Activated T-cell treated with anti-CD3 and anti-CD28 coated beads, Interleukin-2, amount 50 U/mL, for 72 hours (primary cell): ENCODE measurements at places on chromosomes 13 and 19.

DNA sequence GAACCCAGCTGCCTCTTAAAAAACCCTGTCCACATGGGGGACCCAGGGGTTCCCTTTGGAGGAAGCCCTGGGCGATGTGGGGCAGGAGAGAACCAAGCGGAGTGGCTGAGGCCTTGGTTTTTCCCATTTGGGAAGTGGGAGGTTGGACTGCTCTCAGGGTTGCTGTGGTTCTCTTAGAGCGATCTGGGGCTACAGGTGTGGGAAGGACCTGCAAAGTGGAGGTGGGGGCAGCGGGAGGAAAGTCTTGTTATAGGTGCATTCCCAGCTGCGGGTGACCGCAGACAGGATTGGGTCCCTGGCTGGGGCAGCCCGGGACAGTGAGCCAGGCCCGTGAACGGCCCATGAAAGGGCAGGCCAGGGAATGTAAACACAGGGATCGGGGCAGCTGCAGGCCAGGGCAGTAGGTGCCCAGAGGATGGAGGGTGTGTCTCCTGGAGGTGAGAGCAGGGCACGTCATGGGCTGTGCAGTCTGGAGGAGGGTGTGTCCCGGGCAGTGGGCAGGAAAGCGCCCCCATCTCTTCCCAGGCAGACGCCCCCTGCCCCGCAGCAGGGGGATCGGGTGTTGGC lies 814 bp downstream of the SLC25A23 start:
- no peak for DNase-seq

- peak; percentile 6 for DNase-seq
Measured at GRCh38 chr13:111115965-111116521, 933 bp downstream of the ARHGEF7 start.

GRCh38 chr19:51593138-51593890 lies 22.2 kb downstream of the ZNF175 start:
- DNase-seq = no peak

DNA sequence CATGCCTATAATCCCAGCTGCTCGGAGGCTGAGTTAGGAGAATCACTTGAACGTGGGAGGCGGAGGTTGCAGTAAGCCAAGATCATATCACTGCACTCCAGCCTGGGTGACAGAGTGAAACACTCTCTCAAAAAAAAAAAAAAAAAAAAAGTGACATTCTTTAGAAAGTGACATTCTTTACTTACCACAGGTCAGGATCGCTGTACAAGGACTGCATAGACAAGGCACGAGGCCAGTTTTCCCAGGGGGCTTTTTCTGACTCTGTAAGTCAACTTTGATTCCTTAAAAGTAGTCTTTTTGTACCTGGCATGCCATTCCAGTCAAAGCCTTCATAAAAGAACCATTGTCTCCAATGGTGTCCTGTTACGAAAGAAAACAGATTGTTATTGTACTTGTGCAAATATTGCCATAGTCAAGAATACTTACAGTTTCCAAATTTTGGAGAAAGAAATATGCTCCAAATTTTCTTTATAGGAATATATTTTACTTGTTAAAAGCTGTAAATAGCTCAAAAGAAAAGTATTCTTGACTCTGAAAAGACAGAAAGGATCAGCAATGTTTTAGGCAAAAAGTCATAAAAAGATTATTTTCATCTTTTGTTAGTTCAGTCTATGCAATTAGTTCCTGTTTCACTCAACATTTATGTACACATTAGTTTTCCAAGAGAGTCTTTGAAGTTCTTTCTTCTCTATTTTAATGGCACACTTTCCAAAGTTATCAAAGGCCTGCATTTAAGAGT lies 39.3 kb downstream of the CEACAM1 start:
- no peak for DNase-seq

GRCh38 chr13:30017880-30018279 lies 167.5 kb upstream of the UBL3 start:
- no peak for DNase-seq

- DNase-seq = no peak
Measured at GRCh38 chr13:51271528-51272085, 49.4 kb downstream of the FAM124A start.

DNA sequence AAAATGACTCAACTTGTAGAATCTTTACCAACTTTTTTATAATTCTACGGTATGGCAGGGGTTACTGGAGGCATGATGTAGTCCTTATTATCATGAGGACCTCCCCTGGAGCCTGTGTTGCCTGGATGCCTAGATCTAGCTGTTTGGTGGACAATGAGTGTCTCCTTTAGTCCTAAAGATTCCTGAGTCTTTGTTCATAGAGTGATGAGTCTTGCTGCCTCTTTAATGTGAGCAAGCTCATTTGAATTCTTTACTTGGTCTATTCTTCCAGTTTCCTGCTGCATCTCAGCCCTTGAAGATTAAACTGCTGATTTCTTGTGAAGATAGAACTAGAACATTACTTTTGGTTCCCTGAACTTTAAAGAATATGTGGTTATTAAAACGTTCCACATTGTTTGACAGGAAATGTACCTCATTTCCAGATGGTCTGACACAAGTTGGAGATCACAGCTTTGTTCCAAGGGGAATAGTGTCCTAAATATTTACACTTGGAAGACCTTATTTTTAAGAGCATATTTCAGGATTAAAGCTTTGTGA lies 51.9 kb downstream of the SLAIN1 start:
- no peak for DNase-seq

- DNase-seq = no peak
Measured at GRCh38 chr19:16702123-16702522, 17.5 kb upstream of the NWD1 start.

- DNase-seq = no peak
Measured at GRCh38 chr13:50306156-50306555, 290.9 kb downstream of the KCNRG start.

GRCh38 chr19:6261883-6262282 lies 17.9 kb downstream of the MLLT1 start:
- no peak for DNase-seq

- DNase-seq = peak; percentile 79
Measured at GRCh38 chr19:15331419-15332310, 674 bp downstream of the BRD4 start.

GRCh38 chr19:3808420-3809143 lies 22.4 kb upstream of the MATK start:
- no peak for DNase-seq

- peak; percentile 75 for DNase-seq
Measured at GRCh38 chr19:34171539-34171876, 796 bp upstream of the LSM14A start.

GRCh38 chr19:9043524-9043923 lies 33.3 kb upstream of the MUC16 start:
- no peak for DNase-seq

GRCh38 chr13:100815476-100816046 lies 141.0 kb upstream of the TMTC4 start:
- no peak for DNase-seq

DNA sequence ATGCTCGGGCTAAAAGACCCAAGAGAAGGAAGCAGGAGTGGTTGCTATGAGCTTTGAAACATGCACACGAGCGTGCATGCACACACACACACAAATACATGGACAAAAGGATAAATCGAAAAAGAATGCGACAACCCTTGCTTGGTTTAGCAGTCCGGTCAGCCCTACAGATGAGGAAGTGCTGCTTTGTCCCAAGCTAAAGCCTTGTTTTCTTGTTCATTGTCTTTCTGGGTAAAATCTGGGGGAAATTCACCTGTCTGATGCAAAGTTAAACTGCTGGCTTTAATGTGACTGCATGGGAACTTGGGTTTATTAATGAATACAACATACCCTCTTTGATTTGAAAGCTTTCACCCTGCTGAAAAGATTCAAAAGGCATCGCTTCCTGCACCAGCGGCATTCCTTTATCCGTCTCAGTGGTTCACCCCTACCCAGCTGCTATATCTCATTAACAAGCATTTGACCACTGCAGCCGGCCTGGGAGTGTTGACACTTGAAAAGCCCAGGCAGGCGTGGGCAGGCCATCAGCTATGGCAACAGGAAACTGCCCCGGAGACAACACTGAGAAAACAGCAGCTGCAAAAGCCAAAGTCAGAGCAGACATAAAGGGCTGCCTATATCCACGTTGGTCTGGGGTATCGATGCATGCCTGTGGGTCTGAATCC lies 301.7 kb downstream of the NDFIP2 start:
- no peak for DNase-seq

- DNase-seq = peak; percentile 4
Measured at GRCh38 chr19:16661480-16662034, 618 bp downstream of the TMEM38A start.

GRCh38 chr13:66659286-66659685 lies 570.9 kb downstream of the PCDH9 start:
- DNase-seq = no peak

DNA sequence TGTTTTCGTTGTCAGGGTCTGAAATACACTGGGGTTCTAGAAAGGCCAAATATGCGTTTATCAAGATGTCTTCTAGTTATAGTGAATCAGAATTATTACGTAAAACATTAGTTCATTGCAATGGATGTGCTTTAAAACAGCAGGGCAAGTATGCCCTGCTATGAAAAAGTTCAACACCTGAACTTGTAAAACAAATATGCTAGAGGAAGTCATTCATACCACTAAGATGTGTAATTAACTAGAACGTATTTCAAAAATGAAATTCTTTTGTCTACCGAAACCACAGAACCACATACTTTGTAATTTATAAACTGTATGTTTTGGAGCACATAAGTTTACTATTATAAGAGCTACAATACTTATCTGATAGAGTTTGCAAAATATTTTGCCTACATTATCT lies 266.2 kb downstream of the KCTD12 start:
- DNase-seq = no peak

GRCh38 chr19:8699908-8700307 lies 1.3 kb upstream of the ACTL9 start:
- DNase-seq = no peak

- DNase-seq = no peak
Measured at GRCh38 chr13:43085545-43085944, 62.2 kb downstream of the DNAJC15 start.

GRCh38 chr19:5042556-5042955 lies 73.6 kb downstream of the KDM4B start:
- no peak for DNase-seq

DNA sequence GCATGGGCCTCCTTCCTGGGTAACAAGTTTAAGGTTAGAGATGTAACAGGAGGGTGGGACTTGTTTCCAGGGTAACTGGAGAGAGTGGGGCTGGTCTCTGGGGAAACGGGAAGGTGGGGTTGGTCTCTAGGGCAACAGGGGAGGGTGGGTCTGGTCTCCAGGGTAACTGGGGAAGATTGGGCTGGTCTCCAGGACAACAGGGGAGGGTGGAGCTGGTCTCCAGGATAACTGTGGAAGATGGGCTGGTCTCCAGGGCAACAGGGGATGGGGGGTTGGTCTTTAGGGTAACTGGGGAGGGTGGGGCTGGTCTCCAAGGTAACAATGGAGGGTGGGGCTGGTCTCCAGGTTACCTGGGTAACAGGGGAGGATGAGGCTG lies 36.5 kb downstream of the SPTBN4 start:
- DNase-seq = no peak

- peak; percentile 46 for DNase-seq
Measured at GRCh38 chr13:114339857-114340534, 25.7 kb downstream of the CHAMP1 start.

GRCh38 chr19:18167011-18167410 lies 6.6 kb upstream of the IFI30 start:
- DNase-seq = no peak

DNA sequence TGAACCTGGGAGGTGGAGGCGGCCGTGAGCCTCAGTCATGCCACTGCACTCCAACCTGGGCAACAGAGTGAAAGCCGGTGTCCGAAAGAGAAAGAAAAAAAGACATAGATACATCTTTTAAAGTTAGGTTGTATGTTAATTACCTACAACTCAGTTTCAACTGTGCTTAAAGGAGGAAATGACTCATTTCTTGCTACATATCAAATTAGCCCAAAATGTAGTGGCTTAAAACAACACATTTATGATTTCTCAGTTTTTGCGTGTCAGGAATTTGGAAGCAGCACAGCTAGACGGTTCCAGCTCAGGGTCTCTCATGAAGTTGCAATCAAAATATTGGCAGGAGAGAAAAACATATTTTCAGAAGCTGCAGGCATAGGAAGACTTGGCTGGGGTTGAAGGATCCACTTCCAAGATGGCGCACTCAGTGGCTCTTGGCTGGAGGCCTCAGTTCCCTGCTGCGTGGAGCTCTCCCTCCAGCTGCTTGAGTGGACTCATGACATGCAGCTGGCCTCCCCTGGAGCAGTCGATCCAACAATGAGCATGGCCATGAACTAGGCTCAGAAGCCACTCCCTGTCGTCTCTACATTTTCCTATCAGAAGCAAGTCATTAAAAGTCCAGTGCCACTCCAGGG lies 7.1 kb downstream of the LDLR start:
- peak; percentile 59 for DNase-seq

GRCh38 chr19:29216021-29216420 lies 3.1 kb upstream of the UQCRFS1 start:
- DNase-seq = no peak

GRCh38 chr19:48740164-48740972 lies at the start of gene RASIP1:
RASIP1 (minus strand) TSS chr19:48740610; CDS start chr19:48740282, 328 bp downstream.
- no peak for DNase-seq

DNA sequence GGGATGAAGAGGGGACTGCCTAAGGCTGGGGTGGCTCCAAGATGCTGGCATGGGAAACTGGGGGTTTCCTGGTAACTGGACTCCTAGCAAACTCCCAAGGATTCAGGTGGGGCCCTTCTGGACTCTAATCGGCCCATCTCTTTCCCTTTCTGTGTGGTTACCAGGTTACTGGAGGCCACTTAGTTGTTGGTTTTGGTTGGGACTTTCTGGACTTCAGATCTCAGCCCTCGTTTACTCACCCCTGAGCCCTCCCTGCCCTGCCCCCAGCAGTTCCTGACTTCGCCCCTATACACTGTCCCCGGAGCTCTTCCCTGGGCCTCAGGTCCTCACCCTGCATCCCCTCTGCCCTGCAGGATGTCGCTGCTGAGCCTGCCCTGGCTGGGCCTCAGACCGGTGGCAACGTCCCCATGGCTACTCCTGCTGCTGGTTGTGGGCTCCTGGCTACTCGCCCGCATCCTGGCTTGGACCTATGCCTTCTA lies 328 bp downstream of the CYP4F12 start:
- no peak for DNase-seq

DNA sequence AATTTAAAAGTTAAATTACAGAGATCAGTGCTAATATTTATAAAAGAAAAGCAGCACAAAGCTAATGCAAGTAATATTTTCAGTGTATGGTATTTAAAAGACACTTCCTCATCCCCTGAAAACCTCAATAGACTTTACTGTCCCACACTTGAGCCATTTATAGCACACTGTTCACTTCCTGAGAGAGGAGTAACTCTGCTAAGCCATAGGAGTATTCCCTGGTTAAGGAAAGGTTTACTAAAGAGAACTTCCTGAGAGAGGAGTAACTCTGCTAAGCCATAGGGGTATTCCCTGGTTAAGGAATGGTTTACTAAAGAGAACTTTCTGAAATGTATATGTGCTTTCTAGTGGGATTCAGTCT lies 159.4 kb downstream of the NHLRC3 start:
- no peak for DNase-seq

GRCh38 chr13:85277748-85278147 lies 521.5 kb downstream of the SLITRK6 start:
- no peak for DNase-seq

GRCh38 chr19:41998246-41999020 lies 4.4 kb upstream of the ATP1A3 start:
- peak; percentile 77 for DNase-seq
